Activated CD4-positive, CD25-positive, alpha-beta regulatory T cell treated with anti-CD3 and anti-CD28 coated beads, Interleukin-2, amount 50 U/mL, for 16 hours (primary cell): ENCODE measurements at places on chromosomes 1 and 21.

DNA sequence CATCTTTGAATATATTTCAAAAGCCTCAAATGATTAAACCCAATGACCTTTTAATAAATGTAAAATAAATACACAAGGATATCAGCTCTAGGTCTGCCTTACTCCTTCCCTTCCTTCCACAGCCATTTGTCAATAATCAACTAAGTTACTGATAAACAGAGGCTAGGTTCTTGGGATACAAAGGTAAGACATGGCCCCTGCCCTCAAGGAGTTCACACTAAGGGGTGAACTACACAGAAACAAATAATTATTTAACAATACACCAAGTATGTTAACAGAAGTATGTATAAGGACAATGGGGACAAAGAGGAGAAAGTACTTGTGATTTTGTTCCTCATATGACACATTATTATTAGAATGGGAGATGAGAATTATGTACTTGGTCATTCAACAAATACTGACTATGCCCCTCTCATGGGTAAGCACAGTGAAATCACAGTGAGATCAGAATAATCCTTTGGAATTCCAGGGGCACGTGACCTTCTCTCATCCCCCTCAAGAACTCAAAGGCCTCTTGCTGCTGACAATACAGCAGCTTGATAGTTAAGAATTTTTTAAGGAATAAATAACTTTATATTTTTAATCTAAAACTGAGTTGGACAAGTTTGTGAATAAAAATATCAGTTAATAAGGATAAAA is 40.2 kb downstream of the ATP1B1 start:
- DNase-seq, result no peak

DNA sequence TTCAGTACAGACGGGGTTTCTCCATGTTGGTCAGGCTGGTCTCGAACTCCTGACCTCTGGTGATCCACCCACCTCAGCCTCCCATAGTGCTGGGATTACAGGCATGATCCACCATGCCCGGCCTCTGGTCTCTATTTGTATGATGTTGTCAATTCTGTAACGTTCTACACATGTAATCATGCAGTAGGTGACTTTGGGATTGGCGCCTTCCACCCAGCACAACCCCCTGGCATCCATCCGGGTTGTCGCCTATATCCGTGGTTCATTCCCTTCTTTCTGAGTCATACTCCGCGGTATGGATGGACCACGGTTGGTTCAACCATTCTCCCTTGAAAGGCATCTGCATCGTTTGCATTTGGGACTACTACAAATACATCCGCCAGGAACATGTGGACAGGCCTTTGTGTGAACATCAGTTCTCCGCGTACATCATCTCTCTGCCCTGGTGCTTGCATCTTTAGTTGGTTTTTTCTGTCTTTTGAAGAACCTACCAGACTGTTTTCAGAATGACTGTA is 72.1 kb downstream of the PDE9A start:
- no peak for DNase-seq

GRCh38 chr1:70666381-70667140 is 255.5 kb downstream of the CTH start:
- no peak for DNase-seq

DNA sequence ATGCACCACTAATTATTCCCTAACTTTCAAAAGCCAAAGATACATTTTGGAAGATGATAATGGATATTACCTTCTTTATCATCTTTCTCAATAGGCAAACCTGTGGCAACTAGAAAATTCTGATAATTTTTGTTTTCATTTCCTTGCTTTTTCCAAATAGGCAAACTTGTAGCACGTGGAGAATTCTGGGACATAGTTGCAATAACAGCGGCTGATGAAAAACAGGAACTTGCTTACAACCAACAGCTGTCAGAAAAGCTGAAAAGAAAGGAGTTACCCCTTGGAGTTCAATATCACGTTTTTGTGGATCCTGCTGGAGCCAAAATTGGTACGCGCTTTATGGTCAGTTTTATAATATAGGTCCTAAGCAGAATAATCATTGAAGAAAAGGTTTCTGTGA is 1.5 kb downstream of the FPGT start:
- DNase-seq, result no peak

DNA sequence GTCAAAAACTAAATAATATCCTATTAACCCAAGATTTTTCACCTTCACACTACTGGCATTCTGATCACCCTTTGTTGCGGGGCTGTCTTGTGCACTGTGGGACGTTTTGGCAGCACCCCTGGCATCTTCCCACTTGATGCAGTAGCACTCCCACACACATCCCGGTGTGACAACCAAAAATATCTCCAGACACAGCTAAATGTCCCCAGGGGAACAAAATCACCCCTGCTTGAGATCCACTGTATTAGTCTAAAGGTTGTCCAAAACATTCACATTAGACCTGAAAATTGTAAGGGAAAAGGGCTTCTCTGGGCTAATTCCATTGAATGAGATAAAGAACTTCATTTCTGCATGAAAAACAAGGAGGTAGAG is 37.8 kb downstream of the PLEKHO1 start:
- no peak for DNase-seq

GRCh38 chr1:179288977-179289376 is 4.6 kb upstream of the SOAT1 start:
- DNase-seq, result no peak

DNA sequence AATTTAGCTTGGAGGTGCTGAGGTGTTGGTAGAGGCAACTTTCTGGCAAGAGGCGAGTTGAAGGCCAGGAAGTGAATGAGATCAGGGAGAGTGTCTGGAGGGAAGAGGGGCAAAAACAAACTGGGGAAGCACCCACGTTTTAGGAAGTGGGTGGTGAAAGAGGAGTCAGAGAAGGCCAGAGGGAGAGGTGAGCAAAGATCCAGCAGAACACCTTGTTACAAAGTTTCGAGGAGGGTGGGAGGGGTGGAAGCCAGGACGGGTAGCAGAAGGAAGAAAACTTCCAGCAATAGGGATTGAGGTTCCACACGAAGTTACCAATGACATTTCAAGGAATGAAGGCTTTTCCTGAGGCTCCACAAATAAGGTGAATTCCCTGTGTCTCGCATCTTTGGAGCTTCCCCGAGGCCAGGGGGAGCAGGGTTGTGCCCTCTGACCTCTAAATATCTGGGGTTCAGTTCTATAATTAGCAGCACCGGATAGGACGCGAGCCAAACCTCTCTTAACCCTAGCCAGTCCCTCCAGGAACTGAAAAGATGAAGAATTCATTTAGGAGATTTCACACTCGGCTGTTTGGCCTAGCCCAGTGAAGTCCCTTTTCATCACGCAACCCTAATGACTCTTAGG is 578 bp upstream of the SESN2 start:
- DNase-seq, result no peak

GRCh38 chr1:154840269-154841176 is 29.6 kb downstream of the KCNN3 start:
- no peak for DNase-seq

GRCh38 chr1:65254320-65255034 is 54.9 kb upstream of the DNAJC6 start:
- peak; percentile 34 for DNase-seq

DNA sequence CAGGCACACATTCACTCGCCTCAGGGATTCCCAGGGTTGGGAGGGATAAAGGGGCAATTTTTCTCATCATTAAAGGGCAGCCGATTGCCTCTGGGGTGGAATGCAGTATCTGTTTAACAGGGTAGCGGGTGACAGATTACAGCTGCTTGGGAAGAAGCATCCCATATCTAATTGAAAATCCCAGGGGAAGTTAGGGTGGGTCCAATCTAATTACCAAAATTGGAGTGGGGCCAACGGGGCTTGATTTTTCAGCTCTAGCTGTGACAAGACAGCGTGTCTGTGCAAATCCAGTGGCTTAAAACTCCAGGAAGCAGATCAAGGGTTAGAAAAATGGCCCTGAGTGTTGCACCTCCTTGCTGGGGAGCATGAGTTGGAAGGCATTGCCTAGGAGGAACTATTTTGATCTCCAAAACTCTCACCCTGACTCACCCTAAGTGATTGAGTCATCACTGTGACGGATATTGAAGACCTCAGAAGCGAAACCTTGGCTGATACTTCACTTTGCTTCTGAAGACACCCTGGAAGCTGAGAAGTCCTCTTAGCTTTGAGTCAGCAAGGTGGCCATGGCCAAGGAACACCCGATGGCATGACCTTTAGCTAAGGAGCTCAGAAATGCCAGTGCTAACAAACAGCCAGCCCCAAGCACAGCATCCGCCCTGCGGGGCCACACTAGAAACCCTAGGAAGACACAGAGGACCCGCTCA is 46.0 kb downstream of the GRHL3 start:
- DNase-seq, result no peak

GRCh38 chr1:194073833-194074232 is 887.4 kb upstream of the B3GALT2 start:
- no peak for DNase-seq

DNA sequence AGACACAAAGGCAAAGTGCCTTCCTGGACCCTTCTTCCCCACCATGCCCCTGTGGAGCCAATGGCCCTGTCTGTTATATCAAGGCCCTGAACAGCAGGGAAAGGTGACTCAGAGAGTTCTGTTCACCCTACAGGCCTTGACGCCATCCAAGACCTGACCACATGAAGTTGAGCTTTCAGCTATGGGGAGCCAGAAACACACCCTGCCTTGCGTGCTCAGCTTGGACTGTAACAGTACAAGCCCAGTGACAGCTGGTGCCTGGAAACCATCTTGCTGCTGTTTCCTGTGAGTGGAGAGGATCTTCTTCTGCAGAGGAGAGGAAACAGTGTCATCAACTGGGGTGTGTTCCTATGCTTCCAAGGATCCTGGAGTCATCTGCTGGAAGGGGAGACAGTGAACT is 165.0 kb upstream of the IRF2BP2 start:
- no peak for DNase-seq

- DNase-seq, result no peak
These were observed 822.4 kb upstream of the NEGR1 start for GRCh38 chr1:73104749-73105148.

DNA sequence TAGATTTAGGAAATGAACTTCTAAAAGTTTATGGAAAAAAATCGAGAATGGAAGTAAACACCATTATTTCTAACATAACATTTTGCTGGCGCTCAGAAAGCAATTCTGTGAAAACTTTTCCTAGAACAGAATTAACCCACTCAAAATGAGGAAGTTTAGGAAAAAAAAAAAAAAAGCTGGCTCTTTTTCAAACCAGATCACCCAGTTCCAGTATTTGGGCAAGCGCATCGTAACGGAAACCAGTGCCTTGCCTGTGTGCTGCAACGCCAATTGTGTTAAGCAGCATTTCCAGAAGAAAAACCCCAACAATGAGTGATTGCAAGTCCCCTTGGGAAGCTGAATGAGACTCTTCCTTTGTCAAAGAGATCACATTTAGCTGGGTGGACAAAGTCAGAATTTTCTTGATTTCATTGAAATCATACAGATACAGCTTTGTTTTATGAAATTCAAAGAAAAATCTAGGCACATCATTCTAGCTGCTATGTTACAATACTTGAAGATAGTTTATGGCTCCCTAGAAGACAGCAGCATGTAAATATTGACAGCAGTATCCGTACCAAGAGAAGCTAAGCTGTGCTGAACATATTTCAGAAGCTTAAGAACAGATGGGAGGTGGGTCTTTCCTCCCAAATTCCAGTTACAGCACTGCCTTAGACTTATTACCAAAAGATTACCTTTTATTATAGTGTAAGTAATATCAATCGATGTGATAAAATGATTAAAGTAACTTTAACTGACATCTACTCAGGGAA is 113.4 kb downstream of the ERG start:
- DNase-seq, result no peak

- no peak for DNase-seq
These were observed 16.2 kb downstream of the CHRNB2 start for GRCh38 chr1:154583773-154584172.

DNA sequence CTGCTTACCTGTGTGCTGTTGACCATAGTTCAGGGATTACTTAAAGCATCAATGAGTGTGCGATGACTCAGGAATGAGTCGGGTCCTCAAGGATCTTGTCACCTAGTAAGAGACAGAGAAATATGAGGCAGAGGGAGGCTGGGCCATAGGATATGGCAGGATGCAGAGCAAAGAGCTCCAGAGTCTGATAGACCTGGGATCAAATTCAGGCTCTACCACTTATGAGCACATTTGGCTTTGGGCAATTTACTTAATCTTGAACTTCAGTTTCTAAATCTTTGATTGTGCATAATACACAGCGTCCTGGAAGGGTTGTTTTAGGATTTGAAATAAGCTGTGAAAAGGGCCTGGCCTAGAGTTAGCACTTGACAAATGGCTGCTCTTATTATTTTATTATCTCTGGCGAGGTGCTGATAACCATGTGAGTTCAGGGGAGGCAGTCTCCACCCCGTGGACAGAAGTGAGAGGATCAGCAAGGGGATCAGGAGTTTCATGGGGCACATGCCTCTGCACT is 94.5 kb downstream of the ROR1 start:
- no peak for DNase-seq

DNA sequence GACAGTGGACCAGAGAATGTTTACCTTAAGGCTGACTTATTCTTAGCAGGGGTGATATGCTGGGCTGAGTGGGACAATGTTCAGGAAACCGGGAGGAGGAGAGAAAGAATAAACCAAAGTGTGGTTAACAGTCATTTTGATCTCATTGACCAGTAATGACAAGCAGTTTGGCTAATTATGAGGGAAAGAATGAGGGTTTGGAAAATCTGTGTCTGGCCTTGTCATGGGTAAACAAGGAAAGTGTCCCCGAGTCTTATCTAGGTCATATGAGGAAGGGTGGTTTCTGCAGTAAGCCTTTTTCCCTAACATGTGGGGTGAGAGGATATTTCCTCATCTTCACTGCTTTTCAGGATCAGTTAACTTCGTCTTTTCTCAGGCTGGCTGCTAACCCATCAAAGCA is 155.0 kb downstream of the TPR start:
- no peak for DNase-seq

DNA sequence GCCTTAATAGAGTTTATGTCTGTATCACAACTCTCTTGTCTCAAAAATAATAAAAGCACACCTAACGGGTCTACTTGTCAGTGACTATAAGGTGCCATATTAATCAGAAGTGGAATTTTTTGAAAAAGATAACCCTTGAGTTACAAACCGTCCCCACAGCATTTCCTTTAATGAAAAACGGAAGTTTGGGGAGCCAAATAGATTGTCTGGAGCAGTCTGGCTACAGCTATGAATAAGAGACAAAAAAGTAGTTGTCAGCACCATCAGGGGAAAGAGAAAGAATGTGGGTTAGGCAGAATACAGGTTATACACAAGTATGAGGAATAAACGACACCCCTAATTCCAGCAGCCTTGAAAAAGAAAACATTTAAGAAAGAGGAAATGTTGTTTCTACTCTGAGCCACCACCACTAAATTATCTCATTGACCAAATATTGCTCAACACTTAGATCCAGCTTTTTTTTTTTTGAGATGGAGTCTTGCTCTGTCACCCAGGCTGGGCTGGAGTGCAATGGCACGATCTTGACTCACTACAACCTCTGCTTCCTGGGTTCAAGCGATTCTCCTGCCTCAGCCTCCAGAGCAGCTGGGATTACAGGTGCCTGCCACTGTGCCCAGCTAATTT is 29.4 kb upstream of the USP24 start:
- no peak for DNase-seq

DNA sequence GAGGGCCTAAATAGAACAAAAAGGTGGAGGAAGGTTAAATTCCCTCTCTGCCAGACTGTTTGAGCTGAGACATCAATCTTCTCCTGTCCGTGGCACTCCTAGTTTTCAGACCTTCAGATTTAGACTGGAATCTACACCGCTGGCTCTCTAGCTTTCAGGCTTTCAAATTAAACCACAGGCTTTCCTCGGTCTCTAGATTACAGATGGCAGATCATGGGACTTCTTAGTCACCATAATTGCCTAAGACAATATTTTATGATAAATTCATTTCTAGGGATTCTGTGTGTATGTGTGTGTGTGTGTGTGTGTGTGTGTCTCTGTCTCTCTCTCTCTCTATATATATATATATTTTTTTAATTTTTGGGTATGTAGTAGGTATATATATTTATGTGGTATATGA is 428.7 kb downstream of the PLA2G4A start:
- DNase-seq, result no peak

- no peak for DNase-seq
These were observed 79.1 kb upstream of the KCNE2 start for GRCh38 chr21:34284666-34285065.
